NT2/D1 (cell line): ENCODE measurements at places on chromosomes 7 and 10.

DNA sequence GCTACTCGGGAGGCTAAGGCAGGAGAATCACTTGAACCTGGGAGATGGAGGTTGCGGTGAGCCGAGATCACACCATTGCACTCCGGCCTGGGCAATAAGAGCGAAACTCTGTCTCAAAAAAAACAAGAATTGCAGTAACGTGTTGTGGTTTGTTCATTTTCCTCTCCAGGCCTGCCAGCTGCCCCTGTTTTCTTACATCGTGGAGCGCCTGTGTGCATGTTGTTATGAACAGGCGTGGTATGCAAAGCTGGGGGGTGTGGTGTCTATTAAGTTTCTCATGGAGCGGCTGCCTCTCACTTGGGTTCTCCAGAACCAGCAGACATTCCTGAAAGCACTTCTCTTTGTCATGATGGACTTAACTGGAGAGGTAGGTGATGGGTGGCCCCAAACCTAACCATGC lies 52.1 kb downstream of the TRRAP start:
- DNase-seq, result no peak

- no peak for DNase-seq
Measured at GRCh38 chr10:129534826-129535225, 67.8 kb downstream of the MGMT start.

GRCh38 chr10:14312014-14312413 lies 18.7 kb downstream of the FRMD4A start:
- no peak for DNase-seq

DNA sequence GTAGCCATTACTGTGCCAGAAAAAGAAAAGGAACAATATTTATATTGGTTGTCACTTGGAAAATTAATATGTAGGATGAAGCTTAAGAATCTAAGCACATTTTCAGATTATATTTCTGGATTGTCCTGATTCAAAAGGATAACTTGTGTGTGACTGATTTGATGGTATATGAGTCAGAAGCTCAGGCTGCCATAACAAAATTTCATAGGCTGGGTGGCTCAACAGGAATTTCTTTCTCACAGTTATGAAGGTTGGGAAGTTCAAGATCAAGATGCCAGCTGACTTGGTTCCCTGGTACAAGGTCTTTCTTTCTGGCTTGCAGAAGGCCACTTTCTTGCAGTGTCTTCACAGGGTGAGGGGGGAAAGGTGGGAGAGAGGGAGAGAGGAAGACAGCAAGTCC lies 108.5 kb downstream of the ST7 start:
- no peak for DNase-seq

- DNase-seq, result no peak
Measured at GRCh38 chr7:6614953-6615722, at the start of gene ZNF853. TSS of gene ZNF853 (plus strand) at chr7:6615610. CDS start at chr7:6616175, 565 bp downstream.

GRCh38 chr10:32166365-32166764 lies 110.1 kb upstream of the KIF5B start:
- DNase-seq, result no peak
